Head of caudate nucleus (tissue), 42 donors: ENCODE measurements at places on chromosomes 2 and 18.

DNA sequence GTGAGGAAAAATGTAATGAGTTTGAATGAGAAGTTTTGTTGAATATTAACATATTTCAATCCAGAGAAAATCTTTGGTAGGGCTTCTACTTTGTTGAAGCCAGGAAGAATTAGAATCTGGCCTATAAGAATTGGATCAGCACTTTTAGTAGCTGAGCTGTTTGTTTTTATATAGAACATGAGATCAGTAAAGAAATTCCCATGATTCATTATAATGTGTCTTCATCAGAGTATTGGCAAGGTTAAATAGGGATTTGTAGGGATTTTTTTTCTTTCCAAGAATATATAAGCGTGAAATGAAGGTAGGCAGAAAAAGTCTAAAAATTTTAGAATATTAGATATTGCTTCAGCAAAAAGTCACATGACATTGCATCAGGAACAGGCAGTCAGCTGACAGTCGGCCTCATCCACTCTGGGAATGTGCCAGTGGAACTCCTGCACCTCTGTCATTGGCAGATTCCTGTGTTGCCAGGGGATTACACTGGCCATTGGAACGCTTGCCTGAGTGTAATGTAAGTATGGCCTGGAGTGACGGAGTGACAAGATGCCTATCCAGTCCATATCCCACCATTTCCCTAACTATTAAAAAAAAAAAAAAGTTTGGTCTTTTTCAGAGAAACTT, 60.6 kb downstream of the SERTAD2 start:
- DNase-seq: no peak

DNA sequence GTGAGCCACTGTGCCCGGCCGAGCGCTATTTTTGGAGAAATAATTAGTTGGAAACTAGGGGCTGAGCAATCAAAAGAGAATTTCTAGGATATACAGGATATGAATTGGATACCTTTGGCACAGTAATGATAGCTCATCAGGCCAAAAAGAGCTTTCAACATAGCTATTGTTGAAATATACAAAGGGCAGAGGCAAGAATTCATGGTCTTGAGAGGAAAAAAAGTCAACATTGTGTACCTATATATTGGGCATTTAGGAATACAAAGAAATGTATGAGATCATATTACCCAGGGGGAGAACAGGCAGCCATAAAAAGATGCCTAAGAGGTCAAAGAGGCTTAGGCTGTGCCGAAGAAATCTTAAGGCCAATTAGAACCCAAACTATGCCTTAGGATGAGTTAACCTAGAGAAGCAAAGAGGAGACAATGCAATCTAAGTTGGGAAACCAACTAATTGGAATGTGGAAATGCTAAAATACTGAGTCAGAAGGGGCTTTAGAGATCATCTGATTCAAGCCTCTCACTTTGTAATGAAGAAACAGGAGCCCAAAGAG, 99.0 kb downstream of the RBBP8 start:
- no peak for DNase-seq

GRCh38 chr2:13607139-13607538, 890.4 kb downstream of the TRIB2 start:
- no peak for DNase-seq

DNA sequence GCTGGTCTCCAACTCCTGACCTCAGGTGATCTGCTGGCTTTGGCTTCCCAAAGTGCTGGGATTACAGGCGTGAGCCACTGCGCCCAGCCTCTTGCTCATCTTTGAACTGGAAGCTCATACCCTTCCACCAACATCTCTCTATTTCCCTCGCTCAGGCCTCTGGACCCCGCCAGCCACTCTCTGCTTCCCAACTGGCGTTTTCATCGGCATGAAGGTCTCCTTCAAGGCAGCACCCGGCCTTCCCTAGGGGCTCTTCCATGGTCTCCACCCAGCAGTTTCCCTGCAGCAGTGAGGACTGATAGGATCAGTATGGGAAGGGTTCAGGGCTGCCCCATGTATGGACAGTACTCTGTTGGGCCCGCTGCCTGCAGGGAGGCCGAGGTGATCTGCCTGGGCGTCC, 65.8 kb upstream of the HS6ST1 start:
- DNase-seq: no peak

GRCh38 chr2:150471813-150472510, 15.5 kb downstream of the RND3 start:
- no peak for DNase-seq

GRCh38 chr2:232772531-232772930, 3.8 kb downstream of the KCNJ13 start:
- no peak for DNase-seq

DNA sequence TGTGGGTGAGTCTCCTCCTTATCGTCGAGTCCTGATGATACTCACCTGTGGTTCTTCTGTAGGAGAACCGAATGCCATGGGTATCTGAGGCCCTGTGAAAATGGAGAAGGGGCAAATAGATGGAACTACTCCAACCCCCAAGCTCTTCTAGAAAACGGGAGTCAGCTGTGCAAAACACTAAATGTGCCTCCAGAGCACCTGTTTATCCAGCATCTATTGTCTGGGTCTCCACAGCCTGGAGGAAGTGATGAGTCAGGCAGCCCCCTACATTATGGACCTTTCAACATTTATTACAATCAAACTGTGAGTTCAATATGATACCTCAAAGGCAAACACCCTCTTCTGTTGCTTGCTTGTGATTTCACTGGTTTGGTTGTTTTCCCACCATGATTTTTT, 9.8 kb upstream of the LRRFIP1 start:
- no peak for DNase-seq
